ENCODE measurements at places on chromosomes 2 and 18.

GRCh38 chr2:68341062-68341329, 21.2 kb upstream of the CNRIP1 start:
- no peak for DNase-seq

- DNase-seq: no peak
Measured at GRCh38 chr18:65761636-65762295, 11.0 kb downstream of the CDH7 start.

GRCh38 chr18:54607213-54608027, 16.4 kb downstream of the DYNAP start:
- no peak for DNase-seq

DNA sequence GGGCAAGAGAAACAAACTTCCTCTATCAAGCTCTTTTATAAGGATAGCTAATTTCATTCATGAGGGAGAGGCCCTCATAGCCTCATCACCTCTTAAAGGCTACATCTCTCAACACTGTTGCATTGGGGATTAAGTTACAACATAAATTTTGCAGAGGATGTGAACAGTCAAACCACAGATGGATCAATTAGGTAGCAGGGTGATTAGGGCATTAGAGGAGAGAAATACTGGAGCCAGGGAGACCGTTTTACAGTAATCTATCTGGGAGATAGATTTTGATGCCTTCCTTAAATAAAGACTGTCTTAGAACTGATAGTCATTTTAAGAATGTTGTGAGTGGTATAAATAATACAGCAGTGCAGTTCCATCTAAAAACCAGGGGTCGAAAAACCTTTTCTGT, 258.9 kb downstream of the DCC start:
- DNase-seq: no peak

DNA sequence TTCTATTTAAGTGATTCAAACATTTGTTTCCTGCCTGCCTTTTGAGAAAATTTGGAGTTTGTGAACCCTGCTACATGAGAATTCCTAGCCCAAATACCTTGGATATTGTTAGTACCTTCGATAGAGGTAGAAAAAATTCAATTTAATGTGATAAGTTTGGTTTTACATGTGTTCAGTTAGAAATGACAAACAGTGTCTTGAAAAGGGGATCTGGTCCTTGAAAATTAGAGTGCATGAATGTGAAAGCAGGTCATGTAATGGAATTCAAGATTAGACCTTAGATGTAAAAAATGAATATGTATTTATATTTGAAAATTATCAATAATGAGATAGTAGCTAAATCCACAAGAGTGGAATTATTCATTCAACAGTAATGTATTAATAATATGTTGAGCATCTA, 70.5 kb downstream of the PIK3C3 start:
- no peak for DNase-seq

GRCh38 chr18:9704233-9705118, 3.6 kb upstream of the RAB31 start:
- no peak for DNase-seq

DNA sequence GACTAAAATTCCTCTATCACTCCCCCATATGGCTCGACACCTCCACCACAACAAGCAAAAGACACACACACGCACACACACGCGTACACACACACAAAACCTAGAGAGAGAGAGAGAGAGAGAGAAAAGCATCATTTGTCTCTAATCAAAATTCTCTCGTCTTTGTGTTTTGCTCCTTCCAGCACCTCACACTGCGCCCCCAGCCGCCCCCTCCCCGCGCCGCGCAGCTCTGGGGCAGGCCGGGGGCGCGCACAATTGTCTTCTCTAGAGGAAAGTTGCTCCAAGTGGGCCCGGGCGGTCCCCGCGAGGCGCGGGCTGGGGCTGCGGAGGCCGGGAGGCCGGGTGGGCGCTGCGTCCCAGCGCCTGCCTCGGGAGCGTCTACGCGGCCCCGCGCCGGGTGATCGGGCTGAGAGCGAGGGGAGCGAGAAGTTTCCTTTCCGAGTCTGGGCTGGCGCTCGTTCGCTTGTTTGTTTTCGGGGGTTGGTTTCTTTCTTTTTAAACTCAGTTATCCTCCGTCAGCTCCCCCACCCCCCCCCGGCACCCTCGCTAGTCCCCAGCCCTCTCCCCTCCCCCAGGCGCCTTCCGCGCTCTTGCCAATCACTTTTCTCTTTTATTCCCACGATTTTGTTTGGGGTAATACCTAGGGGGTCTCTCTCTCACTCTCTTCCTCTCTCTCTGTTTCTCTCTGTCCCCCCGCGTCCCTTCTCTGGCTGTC, 4.1 kb downstream of the ZEB2 start:
- no peak for DNase-seq

DNA sequence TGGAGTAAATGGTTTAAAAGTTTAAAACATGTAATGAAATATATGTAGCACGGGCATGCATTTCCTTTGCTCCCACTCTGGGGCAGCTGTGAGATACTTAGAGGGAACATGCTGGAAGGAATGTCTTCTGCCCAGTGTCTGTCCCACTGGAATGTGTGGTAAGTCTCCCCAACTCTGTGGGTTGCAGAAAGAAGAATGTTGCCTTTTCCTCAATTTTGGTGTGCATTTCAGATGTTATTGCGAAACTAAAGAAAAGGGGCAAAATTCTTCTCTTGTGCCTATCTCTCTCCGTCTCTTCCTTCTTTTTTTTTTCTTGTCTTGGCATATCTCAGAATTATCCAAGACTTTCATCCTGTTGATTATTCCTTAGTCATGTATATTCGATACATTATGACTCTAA, 201.1 kb downstream of the SH3RF3 start:
- DNase-seq: no peak

GRCh38 chr2:216695401-216695821, at the start of gene IGFBP5:
TSS of gene IGFBP5 (minus strand) at chr2:216695549. CDS start at chr2:216694775, 774 bp downstream.
- DNase-seq: no peak

- DNase-seq: no peak
Measured at GRCh38 chr2:236888794-236889780, 196.6 kb upstream of the COPS8 start.

DNA sequence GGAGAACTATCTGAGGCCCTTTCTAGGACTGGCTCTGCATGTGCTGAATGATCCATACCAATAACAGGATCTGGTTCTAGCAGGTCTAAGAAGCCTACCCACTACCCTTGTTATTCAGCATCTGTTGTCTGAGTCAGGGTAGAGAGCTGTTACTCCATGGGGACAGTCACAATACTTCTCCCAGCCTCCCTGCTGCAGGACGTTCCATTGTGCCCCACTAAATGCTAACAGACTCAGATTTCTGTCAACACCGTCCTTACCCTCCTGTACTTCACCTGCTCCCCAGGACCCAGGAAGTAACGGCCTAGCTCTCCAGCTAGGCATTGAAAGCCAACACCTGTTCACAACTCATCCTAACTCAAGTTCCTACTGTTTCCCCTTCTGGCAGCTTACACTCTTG, 719.7 kb upstream of the ID2 start:
- DNase-seq: no peak

DNA sequence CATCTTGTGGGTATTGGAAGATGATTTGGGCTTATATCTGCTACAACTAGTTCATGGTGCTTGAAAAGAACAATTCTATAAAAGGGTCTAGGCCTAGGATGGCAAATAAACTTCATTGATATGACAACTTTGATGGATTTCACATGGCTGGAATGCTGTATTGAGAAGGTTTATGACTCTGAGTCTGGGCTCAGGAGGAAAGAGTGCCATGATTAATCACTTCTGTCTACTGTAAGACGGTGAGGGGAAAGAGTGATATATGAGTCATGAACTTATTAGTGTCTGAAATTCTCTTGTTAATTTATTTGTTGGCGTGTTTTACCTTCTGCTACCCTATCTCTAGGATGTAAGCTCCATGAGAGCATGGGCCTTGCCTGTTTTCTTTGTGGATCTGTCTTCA, 17.0 kb upstream of the ADCYAP1 start:
- no peak for DNase-seq

DNA sequence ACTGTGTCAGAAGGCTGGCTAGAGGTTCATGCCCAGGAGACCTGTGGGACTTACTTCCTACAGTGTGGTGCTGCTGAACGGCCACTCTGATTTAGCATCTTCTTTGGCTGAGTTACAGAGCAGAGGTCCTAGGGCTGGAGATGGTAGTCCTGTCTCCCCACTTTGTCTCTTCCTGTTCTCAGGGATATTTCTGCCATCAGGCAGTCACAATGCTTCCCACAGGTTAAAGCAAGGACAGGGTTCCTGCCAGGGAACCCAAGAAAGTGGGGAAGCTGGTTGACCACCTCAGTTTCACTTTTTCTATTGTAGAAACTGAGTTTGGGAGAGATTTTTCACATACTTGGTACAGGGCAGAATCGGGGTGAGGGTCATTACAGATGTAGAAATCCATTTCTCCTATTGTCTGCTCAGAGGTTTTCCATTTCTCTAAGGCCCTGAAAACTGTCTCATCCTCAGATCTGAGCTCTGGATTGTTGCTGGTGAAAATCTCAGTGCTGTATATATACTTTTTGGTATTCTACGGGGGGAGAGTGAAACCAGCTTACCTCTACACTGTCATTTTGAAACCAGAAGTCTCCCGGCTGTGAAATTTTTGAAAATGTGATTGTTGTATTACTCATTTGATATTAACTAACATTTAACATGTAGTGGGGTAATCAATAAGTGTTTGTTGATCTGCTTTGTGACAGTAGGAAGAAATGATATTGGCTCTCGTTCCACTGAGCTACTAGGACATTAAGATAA, 37.0 kb upstream of the MEP1B start:
- DNase-seq: no peak

GRCh38 chr2:10094271-10094814, 14.1 kb upstream of the CYS1 start:
- no peak for DNase-seq

GRCh38 chr2:146890491-146890890, 954.3 kb upstream of the ACVR2A start:
- no peak for DNase-seq

DNA sequence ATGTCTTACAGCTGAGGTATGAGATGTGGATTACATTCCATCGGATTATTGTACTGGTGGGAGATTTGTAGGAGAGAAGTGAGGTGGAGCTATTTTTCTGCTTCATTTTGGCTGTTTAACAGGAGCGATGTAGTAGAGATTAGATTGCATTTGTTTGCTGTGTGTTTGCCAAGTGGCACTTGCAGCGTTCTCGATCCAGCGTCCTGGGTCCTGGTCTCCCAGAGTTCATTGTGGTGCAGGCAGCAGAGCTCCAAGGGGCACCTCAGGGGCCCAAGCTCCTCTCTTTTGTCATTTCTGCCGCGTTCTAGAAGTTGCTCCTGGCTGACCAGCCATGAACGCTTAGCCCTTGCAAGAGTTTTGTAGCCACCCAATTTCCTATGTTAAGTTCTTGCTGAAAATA, 210.1 kb upstream of the APCDD1 start:
- DNase-seq: no peak

DNA sequence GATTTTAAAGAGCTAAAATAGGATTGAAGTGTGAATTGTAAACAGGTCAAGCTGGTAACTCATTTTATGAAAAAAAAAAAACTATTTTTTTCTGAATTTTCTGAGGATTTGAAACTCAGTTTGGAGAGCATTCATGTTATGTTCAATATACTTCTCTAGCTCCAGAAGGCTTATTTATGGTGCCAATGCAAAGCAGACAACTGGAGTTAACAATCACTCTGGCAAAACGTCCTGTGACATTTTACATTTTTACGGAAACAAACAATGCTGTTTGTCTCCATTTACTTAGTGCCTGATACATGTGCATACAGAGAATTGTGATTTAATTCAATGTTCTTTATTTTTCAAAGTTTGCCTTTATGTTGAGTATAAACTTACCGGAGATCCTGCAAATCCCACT, 96.0 kb downstream of the COL5A2 start:
- no peak for DNase-seq

DNA sequence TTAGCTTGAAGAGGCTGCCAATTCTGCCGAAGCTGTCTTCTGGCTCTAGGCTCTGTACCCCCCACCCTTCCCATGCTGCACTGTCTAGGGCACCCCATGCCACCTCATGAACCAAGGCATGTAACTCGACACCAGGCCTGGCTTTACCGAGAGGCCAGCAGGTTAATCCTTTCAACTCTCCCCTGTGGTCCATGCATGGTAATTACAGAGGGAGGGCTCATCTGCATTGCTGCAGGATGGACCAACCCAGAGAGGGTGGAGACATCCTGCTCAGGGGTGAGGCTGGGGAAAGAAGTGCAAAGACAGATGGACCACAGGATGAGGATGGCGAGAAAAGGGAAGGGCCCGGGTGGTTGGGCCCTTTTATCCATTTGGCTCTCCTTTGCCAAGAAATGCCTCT, 65.8 kb downstream of the KCTD1 start:
- no peak for DNase-seq

- DNase-seq: no peak
Measured at GRCh38 chr2:238459081-238459629, 32.4 kb downstream of the ASB1 start.

All from stimulated activated CD4-positive, alpha-beta T cell treated with anti-CD3 and anti-CD28 coated beads, Interleukin-12 subunit alpha, Interleukin-12 subunit beta, amount 100 ng/mL, for 24 hours (primary cell).